ENCODE measurements at places on chromosomes 2 and 18.

DNA sequence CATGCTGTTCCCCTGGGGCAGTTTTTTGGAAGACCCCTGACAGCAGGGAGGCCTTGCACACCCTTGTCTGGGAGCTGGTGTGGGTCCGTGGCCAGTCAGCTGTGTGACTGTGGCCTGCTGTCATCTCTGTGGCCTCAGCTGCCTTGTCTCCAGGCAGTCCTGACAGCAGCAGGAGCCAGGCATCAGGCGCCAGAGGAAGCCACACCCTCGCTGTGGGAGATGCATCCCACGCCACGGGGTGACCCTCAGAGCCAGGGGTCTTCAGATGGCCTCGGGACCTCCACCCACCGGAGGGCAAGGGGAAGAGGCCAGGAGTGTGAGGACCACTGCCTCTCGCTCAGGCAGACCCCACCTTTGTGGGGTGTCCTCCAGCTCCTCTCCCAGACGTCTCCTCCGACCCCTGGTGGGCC lies 5.0 kb downstream of the BOK start:
- no peak for DNase-seq

DNA sequence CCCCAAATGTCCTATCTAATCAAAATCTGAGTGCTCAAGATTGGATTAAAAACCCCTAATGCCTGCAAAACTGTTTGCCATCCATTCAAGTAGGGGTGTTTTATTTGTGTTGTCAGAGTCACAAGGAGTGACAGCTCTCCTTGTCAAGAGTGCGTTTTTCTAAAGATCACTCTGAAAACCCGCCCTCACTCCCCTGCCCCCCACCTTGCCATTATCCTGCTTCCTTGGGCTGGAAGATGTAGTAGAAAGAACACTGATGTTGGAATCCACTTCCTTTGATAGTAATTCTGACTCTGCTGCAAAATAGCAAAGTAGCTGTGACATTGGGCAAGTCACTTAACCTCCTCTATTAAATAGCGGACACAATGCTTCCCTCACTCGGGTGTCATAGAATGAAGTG lies 155.6 kb downstream of the TSN start:
- peak; percentile 55 for DNase-seq

DNA sequence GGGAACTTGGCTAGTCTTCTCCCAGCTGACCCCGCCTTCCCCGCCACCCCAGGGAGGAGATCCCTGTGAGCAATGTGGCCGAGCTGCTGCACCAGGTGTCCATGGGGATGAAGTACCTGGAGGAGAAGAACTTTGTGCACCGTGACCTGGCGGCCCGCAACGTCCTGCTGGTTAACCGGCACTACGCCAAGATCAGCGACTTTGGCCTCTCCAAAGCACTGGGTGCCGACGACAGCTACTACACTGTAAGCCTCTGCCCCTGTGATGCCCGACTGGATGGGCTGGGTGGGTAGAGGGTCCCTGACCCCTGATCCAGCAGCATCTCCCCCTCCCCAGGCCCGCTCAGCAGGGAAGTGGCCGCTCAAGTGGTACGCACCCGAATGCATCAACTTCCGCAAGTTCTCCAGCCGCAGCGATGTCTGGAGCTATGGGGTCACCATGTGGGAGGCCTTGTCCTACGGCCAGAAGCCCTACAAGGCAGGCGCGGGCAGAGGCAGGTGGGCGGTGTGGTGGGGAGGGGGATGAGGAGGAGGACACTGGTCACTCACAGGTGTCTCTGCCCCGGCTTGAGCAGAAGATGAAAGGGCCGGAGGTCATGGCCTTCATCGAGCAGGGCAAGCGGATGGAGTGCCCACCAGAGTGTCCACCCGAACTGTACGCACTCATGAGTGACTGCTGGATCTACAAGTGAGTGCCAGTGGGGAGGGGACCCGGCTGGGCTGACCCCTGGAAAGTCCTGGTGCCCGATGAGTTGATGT lies 24.2 kb downstream of the ZAP70 start:
- no peak for DNase-seq

- no peak for DNase-seq
Measured at GRCh38 chr2:79359419-79359818, 153.4 kb upstream of the CTNNA2 start.

- no peak for DNase-seq
Measured at GRCh38 chr2:174135981-174136380, 112.4 kb downstream of the OLA1 start.

DNA sequence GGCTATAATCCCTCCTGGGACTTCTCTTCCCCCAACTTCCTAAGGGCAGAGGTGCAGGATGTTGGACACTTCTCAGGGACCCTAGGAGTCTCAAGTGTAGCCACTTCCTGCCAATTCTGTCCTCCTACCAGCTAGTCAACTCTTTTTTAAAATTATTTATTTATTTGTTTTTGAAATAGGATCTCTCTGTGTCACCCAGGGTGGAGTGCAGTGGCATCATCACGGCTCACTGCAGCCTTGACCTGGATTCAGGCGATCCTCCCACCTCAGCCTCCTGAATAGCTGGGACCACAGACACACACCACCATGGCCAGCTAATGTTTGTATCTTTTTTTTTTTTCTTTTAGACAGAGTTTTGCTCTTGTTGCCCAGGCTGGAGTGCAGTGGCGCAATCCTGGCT lies 11.5 kb downstream of the SFTPB start:
- no peak for DNase-seq

GRCh38 chr2:144546933-144547332 lies 27.0 kb upstream of the ZEB2 start:
- no peak for DNase-seq

DNA sequence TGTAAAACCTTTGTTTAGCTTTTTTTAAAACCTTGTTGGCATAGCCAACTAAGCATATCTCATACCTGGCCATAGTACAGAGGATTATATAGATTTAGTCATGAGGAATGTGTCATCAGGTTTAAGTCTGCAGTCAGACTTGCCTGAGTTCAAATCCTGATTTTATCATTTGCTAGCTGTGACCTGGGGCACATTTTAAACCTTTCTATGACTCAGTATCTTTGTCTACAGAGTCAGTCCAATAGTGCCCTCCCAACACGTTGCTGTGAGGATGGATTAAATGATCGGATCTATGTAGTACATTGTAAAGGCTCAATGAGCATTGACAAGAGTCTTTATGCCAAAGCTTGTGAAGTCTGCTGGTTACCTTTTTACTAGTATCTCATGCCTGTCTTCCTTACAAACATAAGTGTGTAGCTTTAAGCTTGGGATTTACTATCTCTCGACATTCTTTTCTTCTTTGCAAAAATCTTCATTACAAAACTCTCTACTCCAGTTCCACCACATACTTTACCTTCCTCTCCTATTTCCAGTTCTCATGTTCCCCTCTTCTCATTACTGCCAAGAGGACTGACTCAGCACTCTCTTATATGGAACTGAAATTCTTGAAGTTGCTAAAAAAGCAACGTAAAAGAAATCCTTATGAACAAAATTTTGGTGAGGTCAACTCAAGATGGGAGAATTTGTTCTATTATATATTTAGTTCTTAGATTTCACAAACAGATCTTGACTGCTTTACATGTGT lies 68.1 kb upstream of the RBMS1 start:
- DNase-seq, result no peak

DNA sequence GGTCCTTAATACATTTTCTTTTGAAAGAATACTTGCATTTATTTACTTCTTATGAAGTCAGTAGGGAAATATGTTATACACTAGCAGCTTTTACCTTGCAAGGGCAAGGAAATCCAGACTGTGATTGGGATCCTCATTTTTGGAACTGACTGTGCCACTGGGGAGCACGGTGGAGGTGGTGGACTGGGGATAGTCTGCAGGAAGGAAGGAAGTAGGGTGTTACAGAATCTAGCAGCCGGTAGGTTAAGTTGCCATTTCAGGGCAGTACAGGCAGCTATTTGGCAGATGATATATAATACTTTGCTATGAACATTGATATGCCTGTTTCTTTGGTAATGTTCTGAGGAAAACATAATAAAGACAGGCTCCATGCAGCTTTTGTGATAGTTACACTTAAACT lies 238.3 kb downstream of the PHLPP1 start:
- no peak for DNase-seq

DNA sequence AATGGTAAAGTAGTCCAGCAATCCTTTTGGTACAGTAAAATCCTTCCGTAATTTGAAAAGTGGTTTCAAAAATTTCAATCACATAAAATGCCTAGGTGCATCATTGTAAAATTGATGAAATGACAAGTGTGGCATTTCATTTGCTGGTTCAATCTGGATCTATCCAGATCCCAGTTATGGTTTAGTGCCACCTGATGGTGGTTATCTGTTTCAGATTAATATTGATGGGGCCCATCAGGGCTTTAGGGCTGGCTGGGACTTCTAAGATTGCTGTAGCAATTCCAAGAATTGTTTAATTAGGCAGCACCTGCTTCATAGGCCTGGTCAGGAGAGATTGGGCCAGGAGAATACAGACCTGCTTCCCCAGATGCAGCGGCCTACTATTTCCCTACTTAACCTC lies 55.5 kb upstream of the PIK3C3 start:
- DNase-seq, result no peak

GRCh38 chr2:211860224-211860623 lies 678.4 kb downstream of the ERBB4 start:
- no peak for DNase-seq

DNA sequence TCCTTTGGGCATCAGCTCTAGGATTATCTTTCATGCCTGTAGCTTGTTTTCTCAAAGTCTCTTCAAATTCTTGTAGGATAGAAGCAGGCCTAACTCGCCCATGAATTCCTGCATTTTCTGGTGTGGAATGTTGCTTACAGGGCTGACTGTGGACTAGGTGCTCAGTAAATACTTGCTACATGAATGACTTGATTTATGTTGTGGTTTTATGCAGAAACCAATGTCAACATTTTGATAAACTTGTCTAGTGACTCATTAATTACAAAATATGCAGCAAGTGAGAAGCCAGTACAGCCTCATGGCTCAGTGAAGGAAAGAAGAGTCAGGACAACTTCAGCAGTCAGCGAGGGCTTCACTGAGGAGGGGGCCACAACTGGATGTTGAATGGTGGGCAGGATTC lies 110.6 kb upstream of the SIX2 start:
- DNase-seq, result no peak

DNA sequence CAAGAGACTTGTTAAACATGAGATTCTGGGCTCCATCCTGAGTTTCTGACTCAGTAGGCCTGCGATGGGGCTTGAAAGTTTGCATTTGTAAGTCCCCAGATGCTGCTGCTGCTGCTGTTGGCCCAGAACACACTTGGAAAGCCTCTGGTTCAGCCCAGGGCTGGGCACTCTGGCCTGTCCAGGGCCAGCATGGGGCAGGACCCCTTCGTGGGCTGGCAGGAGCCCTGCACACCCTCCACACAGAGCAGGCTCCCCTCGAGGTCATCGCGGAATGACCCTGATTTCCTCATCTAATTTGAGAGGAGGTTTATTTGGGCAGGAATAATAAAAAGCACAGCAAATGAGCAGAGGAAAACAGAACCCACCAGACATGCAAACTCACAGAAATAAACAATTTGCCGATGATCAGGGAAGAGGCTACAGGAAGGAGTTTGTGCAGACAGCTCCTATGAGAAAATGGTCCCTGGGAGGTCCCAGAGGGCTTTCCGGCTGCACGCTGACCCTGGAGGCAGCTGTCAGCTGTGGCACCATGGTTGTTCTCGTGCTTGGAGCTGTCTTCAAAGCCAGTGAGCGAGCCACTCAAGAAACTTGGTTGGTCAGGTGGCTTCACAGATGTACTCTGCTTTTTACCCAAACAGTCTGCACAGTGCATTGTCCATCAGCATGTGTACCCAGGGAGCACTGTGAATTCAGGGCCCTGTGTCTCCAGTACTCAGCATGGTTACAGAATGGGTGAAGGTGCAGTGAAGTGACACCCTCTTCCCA lies 119.3 kb downstream of the GLI2 start:
- no peak for DNase-seq

DNA sequence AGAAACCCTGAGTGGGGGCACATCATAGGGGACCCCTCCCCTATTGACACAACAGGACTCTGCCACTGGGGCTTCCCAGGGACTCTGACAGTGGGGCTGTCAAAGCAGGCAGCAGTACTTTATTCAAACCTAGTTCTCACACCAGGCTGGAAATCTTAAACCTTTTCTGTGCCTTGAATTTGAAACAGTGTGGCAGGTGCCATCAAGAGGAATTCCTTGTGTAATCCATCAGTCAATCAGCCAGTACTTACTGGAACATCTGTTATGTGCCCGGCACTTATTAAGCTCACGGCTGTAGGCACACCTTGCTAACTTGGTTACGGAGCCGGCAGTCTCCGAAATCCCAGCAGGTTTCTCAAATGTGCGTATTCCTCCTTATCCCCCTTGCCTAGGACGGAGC lies 12.0 kb downstream of the GLI2 start:
- no peak for DNase-seq

- DNase-seq, result no peak
Measured at GRCh38 chr2:180071797-180072196, 64.7 kb upstream of the CWC22 start.

GRCh38 chr2:13114391-13114790 lies 397.7 kb downstream of the TRIB2 start:
- DNase-seq, result no peak

GRCh38 chr2:113741091-113741490 lies 15.4 kb downstream of the SLC35F5 start:
- no peak for DNase-seq

DNA sequence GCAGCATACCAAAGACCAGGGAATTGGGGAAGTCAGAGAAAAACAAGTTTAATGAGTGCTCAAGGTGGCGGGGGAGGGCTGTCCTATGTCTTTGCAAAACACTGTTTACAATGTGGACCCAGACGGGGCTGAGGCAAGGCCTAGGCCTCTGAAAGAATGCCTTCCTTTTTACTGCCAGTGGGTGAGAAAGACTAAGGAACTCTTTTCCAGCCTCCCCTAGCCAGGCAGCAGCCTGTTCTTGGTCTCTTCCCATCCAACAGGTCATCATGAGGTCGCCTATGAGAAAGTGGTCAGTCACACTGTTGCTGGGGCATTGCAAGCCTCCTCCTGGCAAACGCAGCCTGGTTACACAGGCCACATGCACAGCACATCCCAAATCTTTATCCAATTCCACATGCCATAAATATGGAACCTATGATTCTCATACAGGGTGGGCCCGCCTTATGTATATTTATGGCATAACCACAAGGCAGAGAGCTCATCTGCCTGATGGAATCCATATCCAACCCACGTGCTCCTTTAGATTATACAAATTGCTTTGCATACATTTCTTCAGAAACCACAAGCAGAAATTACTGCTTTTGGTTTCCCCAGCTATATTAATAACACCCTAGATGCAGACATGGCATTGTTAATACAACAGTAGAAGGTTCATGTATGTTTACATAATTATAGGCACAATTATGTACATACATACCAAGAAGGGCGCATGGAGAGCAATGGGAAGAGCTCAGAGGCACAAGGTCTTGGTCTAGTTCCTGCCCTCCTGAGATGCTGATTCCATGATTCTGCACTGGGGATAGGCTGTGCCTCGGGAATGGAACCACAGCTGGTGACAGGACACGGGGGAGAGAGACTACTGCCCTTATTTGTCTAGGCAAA lies 48.6 kb downstream of the NRP2 start:
- DNase-seq, result no peak

GRCh38 chr2:13334545-13334944 lies 617.8 kb downstream of the TRIB2 start:
- DNase-seq, result no peak

DNA sequence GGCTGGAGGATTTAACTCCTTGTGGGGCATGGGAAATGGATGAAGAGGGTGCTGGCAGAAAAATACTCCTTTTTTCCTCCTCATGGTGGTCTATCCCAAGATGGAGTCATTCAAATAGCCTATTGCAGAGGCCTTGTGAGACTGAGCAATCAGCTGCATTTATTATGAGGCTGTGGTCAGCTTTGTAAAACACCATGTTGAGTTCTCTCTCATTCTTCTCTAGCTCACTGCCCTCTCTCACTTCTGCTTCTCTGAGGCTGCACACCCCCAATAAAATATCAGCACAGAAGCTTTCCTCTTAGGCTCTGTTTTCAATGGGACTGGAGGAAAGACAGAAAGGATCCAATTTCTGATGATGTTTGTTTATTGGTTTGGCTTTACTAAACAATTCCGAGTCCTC lies 467.1 kb downstream of the ADCYAP1 start:
- DNase-seq, result no peak
